ENCODE measurements at places on chromosomes 6 and 20.

- no peak for DNase-seq
Measured at GRCh38 chr20:49685161-49685601, 28.5 kb downstream of the B4GALT5 start.

DNA sequence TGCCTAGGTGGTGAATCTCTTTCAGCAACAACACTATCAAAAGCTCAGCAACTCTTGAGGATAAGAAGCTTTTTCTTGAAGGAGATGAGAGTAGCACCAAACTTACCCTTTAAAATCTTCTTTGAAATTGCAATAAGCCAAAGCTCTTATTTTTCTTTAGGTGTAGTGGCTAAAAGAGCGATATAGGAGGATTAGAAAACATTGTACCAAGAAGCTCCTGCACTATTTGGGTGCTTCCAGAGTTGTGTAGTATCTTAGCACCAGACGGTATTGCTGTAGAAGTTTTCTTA lies 1.2 kb downstream of the FUT9 start:
- no peak for DNase-seq

DNA sequence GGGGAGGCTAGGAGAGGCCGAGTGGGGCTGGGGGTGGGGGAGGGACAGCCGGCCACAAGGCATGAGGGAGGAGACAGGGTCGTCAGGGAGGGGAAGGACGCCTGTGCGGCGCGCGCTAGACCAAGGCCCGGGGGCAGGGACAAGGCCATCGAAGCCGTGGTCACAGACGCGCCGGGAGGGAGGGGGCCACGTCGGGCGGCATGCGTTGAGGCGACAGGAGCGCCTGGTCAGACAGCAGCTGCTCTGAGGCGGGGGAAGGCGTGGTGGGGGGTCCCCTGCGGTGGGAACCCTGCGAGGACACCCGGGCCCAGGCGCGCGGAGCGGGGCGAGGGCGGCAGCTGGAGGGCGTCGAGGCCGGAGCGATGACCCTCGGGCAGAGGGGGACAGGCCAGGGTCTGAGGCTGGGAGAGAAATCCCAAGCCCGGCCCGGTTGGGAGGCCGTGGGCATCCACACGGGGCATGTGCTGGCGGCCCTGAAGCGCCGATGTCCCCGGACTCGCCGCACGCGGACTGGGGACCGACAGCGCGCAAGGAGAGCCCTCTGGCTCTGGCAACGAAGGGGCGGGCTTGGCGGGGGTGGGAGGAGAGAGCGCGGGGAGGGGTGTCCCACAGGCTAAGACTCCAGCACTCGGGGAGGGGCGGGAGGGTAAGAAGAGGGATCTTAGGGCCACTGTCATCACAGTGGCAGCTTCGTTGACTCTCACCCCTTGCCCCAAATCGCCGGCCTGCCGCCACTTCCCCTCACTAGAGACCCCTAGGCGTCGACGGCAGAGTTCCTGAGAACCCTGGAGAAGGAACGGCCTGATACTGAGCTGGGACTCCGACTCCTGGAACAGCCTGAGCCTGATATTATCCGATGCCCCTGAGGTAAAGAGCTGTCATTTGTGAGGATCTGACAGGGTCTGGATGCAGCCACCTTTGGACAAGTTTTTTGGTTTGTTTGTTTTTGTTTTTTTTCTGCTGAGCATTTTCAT lies 5.0 kb downstream of the TMEM239 start:
- DNase-seq = no peak

DNA sequence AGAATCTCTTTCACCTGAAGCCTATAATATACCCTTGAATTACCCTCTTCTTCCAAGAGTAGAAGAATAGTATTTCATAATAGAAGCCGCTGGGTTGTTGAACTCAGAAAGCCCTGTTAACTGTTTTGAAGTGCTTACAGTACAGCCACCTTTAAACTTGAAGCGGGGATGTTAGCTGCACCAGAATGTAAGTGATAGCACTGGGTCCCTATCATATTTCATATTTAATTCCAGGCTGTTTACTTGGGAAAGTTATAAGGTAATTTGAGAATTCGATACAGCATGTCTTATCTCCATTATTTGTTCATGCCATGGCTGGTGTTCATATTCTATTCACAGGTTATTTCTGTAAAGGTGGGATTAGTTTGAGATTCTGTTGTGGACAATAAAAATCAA lies 63.5 kb upstream of the VSTM2L start:
- no peak for DNase-seq

GRCh38 chr6:64249115-64249514 lies 613.5 kb downstream of the PHF3 start:
- DNase-seq = peak; percentile 15

GRCh38 chr6:43981363-43981990 lies 145.8 kb downstream of the MRPL14 start:
- no peak for DNase-seq

DNA sequence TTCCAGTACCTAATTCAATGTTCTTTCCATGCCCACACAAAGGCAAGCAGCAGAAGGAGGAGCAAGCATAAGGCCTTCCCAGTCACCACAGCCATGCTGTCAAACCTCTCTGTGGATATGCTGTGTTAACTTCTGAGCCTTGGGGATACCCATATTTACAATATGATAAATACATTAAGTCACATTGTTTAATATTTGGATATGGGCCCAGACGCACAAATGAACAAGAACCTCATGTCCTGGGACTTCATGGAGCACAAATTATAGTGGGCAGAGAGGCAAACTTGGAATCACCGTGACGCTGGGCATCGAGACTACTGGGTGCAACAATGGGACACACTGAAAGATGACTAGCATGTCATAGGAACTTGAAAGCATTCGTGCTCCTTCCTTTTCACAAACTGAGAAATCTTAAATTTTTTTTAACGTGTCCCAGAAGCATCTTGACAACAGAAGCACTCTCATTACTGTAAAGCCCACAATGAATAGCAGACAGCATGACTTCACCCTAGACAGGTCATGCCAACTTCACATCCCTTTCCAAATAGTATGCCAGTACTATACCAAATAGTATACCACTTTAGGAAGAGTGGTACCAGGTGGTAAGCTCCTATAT lies 16.0 kb downstream of the SOD2 start:
- no peak for DNase-seq

- no peak for DNase-seq
Measured at GRCh38 chr20:362271-363254, 15.7 kb downstream of the NRSN2 start.

GRCh38 chr20:42150230-42150629 lies 532.1 kb upstream of the CHD6 start:
- no peak for DNase-seq

DNA sequence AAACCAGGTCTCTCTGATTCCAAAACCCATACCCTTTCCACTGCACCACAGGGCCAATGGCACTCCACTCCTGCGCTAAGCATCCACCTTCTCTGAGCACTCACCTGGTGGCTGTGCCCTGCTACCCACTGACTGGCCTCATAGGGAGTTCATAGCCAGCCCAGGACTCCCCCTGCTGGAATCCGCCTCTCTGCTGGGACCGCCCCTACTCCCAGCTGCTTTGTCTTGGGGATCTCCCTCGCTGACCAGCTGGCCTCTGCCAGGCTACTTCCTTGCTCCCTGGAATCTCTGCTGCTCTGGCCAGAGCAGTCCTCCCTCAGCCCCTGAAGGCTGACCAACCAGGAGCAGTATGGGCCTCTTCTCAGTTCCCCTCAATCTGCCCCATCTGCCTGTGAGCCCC lies 129.7 kb downstream of the FAXC start:
- DNase-seq = no peak

GRCh38 chr6:25463441-25463840 lies 184.3 kb downstream of the CARMIL1 start:
- no peak for DNase-seq

- no peak for DNase-seq
Measured at GRCh38 chr6:24933266-24933665, 2.5 kb downstream of the RIPOR2 start.

GRCh38 chr6:164579035-164579434 lies 730.4 kb downstream of the C6orf118 start:
- no peak for DNase-seq

GRCh38 chr6:13470238-13471140 lies 16.9 kb downstream of the GFOD1 start:
- DNase-seq = no peak

GRCh38 chr6:91358986-91359385 lies 772.1 kb upstream of the MAP3K7 start:
- DNase-seq = no peak

GRCh38 chr20:40957265-40957760 lies 71.3 kb upstream of the TOP1 start:
- no peak for DNase-seq

GRCh38 chr6:139679516-139680179 lies 305.2 kb upstream of the CITED2 start:
- peak; percentile 14 for DNase-seq

Data from non-pigmented ciliary epithelial cell (primary cell).